ENCODE measurements at places on chromosomes 5 and 9.

GRCh38 chr9:112061152-112061740, 113.9 kb downstream of the SUSD1 start:
- no peak for DNase-seq

- no peak for DNase-seq
Observed at GRCh38 chr9:7287065-7287464, 512.5 kb downstream of the DMAC1 start.

- no peak for DNase-seq
Observed at GRCh38 chr5:133680830-133681565, 68.7 kb upstream of the FSTL4 start.

- DNase-seq = no peak
Observed at GRCh38 chr9:99415606-99416005, 193.5 kb downstream of the SEC61B start.

GRCh38 chr5:112758676-112759075, 21.0 kb downstream of the APC start:
- no peak for DNase-seq

DNA sequence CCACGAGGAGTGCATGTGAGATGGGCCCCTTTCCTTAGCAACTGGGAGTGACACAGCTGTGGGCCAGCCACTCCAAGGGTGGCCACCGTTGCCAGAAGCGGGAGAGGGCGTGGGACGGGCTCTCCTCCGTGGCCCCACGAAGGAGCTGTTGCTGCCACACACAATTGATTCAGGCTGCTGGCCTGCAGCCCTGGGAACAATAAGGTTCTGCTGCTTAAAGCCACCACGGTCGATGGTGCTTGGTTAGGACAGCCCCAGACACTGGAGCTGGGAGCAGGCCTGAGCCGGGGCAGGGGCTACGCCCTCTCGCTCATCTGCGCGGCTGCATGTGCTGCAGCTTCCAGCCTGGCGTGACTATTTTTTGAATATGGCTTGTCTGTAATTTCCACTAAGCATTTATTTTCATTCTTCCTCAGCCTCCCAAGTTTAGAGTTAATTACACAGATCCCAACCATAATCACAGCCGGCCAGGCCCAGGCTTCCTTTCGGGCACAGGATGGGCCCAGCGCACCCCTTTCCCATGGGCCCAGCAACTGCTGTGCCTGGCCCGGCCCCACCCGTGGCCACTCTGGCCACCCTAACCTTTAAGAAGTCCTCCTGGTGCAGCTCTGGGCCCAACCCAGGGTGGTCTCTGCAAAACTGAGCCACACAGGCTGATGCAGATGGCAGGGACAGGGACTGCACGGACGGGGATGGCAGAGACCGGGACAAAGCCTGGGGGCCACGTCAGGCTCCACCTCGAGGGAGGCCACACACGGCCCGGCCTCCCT, 49.7 kb downstream of the VAV2 start:
- no peak for DNase-seq

GRCh38 chr9:108158236-108158995, 668.8 kb upstream of the KLF4 start:
- DNase-seq = no peak

GRCh38 chr9:113516840-113517577, 53.5 kb downstream of the RGS3 start:
- no peak for DNase-seq

DNA sequence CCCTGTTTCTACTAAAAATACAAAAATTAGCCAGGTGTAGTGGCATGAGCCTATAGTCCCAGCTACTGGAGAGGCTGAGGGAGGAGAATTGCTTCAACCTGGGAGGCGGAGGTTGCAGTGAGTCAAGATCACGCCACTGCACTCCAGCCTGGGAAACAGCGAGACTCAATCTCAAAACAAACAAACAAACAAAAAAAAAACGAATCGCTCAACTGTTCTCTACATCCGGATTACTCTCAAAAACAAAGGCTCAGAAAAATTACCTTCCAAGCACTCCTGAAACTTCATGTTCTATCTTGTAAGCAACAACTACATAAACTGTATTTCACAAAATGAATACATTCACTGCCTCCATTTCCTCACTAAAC, 14.0 kb downstream of the UBAP2 start:
- DNase-seq = no peak

DNA sequence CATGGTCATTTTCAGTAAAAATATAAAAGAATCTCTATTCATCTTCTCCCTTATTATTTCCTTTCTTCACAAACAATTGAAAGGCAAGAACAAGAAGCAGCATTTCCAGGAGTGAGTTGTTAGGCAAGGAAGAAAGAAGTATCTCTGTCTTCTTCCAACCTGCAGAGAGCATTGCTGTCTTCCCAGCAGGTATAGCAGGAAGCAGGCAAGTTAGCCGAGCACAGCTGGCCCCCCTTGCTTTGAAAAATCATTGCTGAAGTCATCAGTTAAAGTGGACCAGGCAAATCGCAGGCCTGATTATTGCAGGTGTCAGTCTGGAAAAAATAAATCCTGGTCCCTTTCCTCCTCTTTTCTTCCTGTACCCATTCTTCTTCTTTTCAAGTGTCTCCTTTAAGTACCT, 353.1 kb upstream of the BRINP1 start:
- no peak for DNase-seq

- no peak for DNase-seq
Observed at GRCh38 chr5:163105456-163105855, 331.9 kb upstream of the CCNG1 start.

- DNase-seq = no peak
Observed at GRCh38 chr9:137252555-137253506, 1.7 kb downstream of the STPG3 start.

DNA sequence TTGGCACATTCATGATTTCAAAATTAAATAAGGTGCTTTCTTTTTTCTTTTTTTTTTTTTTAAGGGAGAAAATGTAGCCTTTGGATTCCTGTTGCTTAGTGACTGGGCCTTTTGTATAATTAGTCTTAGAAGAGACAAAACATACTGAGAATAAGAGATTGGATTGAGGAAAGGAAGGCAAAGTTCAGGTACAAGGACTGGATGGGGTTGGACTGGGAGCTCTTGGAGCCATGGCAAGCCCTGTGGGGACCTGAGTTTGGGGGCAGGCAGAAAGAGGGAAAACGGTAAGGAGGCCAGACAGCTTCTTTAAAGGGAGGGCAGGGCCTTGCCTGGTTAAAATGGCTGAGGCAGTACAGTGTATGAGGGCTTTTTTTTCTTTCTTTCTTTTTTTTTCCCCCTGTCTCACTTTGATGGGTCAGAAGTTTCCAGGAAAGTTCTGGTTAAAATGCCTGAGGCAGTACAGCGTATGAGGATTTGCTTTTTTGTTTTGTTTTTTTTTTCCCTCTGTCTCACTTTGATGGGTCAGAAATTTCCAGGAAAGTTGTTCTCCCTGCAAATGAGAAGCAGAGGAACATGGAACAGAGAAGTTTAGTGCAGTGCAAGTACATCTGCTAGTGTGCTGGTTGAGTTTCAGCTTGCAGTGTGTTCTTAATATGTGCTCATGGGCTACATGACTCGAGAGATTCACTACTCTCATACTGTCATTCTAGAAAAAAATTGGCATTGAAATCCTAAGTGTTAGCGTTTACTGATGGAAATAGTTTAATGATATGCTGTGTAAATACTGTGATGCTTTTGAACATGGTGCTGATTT, 16.8 kb downstream of the SNX18 start:
- no peak for DNase-seq

GRCh38 chr9:20219437-20219836, 402.9 kb downstream of the MLLT3 start:
- DNase-seq = no peak

DNA sequence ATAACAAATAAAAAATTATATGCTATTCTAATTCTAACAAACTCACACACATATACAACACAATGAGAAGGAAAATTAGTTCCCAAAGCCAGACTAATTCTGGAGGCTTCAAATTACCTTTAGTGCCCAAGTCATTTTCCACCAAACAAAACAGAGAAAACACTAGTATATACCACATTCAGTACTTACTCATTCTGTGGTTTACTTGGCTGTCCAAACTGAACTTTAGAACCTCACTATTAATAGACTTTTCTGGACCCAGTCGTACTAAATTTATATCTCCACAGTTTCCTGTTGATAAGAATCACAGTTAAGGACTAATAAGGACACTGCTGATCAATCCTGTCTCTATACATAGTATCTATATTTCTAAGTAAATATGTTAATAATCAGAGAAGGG, 66.4 kb downstream of the SETX start:
- no peak for DNase-seq

GRCh38 chr5:178232920-178233429, 373 bp upstream of the PHYKPL start:
- DNase-seq = no peak

DNA sequence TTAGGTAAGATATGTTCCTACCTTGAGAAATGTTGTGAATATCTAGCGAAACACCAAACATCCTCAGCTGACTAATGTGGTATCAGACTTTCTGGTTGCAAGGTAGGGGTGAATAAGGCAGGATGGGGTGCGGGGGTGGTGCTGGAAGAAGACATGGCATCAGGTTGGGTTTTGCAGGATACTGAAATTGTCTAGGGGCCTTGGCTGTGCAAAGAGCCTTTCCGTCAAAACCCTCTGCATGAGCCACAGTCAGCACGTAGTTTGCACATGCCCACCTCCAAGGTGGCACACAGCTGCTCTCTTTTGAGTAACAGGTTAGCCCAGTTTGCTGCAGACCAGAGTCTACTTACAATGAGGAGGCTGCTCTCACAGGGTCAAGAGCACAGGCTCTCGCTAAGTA, 42.0 kb downstream of the SFXN1 start:
- no peak for DNase-seq

GRCh38 chr5:59622848-59623247, 270.7 kb downstream of the PDE4D start:
- no peak for DNase-seq

DNA sequence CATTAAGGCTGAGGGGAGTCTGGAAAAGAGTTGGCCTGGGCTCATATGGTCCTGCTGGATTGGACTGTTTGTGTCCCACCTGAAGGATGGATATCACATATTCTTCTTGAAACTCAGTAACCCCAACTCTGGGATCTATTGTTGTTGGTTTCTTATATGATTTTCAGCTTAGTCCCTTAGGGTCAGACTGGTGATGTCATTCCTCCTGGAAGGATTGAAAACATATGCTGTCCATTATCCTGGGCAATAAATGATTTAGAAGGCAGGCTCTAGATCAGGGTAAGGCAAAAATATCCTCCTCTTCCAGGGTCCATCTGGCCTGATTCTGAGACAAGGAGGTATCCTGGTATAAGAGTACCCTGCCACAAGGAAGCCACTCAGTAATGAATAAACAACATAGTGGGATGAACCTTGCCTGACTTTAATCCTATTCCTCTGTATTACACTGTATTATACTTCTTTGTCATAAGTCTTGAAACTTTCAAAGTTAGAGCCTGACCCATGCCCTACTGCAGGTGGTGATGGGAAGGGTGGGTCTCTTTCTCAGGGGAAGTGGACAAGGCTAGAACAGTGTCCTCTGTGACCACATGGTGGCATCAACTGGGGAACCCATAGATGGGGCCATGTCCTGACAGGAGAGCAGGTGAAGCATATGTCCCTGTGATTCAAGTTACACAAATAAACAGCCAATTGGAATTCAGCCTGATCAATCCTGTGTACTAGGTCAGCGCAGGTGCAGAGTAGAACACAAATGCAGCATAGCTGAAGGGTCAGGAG, 454.4 kb upstream of the TRPC7 start:
- DNase-seq = no peak

DNA sequence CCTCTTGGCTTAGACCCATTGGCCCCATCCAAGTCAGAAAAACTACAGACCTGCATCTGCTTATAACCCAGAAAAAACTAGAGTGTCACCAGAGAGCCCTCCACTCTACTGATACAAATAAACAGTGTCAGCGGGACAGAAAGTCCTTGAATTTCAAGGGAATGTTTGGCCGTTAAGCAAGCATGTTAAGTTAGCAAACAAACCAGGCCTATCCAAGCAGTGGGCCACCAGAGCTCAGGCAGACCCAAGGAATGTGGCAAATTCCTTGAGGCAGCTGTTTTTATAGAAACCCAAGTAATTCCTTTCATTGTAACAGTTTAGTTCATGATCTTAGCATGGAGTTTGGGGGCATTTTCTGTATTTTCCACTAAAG, 70.9 kb downstream of the PRLR start:
- no peak for DNase-seq

- DNase-seq = no peak
Observed at GRCh38 chr9:132241840-132242620, 80.2 kb downstream of the NTNG2 start.

GRCh38 chr9:17589771-17590170, 10.9 kb downstream of the SH3GL2 start:
- DNase-seq = no peak

- no peak for DNase-seq
Observed at GRCh38 chr9:137383784-137384756, 38.9 kb downstream of the EXD3 start.

DNA sequence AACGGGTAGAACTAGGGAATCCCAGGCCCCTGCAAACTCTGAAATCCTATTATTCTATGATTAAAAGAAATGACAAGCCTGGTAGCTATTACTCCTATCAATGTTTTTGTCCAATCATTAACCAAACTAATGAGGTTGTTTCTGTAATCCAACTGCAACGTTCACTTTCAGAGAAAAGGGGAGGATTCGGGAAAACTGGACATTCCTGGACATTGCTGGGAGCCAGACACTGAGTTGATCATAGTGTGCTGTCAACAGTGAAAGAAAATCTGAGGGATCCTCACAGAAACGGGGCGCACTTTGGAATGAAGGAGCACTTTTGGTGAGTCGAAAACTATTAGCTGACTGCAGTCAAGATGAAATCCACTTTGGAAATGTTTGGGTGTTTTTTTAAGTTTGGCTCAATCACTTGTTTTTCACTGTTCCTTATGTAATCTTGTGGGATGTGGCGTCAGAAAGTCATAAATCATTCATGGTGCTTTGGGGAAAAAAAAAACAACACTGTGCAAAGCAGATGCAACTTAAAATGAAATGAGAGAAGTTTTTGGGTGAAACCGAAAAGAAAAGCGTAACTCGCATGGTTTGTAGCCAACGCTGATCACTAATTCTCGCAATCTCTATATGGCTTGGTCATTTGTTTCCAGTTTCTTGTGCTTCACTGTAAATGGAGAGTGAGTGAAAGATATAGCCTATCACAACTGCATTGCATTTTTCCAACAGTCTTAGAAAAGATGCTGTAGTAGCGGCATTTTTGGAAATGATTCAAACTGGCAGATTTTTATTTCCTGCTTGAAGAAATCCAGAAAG, 51.2 kb upstream of the ADRA1B start:
- DNase-seq = no peak
